ENCODE measurements at places on chromosomes 5 and 9.
A peak's percentile ranks its signal among the peaks of the same experiment; 100 is the strongest.

DNA sequence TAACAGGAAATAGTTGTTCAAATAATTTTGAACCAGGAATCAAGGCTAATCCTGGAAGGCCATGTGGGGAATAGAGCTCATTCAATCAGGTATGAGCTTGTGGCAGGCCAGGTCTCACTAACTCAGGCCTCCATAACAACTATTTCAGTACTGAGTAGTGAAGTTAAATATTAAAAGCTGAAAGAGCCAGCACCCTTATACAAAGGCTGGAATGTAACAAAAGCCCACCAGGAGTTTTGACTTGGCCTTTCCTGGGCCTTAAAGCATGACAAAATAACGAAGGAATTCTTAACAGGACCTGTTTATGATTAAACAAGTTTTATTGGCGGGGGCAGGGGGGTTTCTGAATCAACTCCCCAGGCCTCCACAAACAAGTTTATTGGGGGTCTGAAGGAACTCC, 1146.7 kb downstream of the CDH9 start:
- no peak for DNase-seq
- peak overlapping the region; percentile 31 for H3K4me3 ChIP-seq
- H3K36me3 ChIP-seq = no peaks in the 10 kb centered on the region
- H3K27me3 ChIP-seq = no peaks in the 10 kb centered on the region
- peaks cover 15% of the 10 kb centered on the region for H3K4me1 ChIP-seq

DNA sequence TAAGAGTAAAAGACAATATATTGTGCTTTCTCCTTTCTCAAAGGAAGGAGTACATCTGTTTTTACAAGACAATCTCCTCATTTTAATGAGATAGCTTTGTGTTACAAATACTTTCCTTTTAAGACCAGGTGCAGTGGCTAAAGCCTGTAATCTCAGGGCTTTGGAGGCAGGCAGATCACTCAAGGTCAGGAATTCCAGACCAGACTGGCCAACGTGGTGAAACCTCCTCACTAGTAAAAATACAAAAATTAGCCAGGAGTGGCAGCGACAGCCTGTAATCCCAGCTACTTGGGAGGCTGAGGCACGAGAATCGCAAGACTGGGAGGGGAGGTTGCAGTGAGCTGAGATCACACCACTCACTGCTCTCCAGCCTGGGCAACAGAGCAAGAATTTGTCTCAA, 11.8 kb downstream of the TMEM161B start:
- H3K27ac ChIP-seq = no peak overlapping the region
- peaks cover 1% of the 10 kb centered on the region for H3K36me3 ChIP-seq
- H3K4me1 ChIP-seq = peaks cover 13% of the 10 kb centered on the region
- no peak for DNase-seq
- H3K27me3 ChIP-seq = no peaks in the 10 kb centered on the region
- H3K4me3 ChIP-seq = no peak overlapping the region

GRCh38 chr9:128250839-128251731, 24.7 kb downstream of the GOLGA2 start:
- peaks cover 2% of the 10 kb centered on the region for H3K4me1 ChIP-seq
- H3K27ac ChIP-seq = no peak overlapping the region
- H3K36me3 ChIP-seq = peaks cover 3% of the 10 kb centered on the region
- H3K27me3 ChIP-seq = peaks cover 36% of the 10 kb centered on the region

GRCh38 chr9:21695874-21696341, 106.5 kb upstream of the MTAP start:
- H3K4me3 ChIP-seq = no peak overlapping the region
- DNase-seq = no peak
- no peak overlapping the region for H3K27ac ChIP-seq

- no peak overlapping the region for H3K27ac ChIP-seq
- no peaks in the 10 kb centered on the region for H3K36me3 ChIP-seq
- no peaks in the 10 kb centered on the region for H3K27me3 ChIP-seq
- H3K4me3 ChIP-seq = no peak overlapping the region
- peaks cover 5% of the 10 kb centered on the region for H3K4me1 ChIP-seq
- DNase-seq = no peak
These were observed 740.1 kb upstream of the FAM174A start for GRCh38 chr5:99795031-99795430.

- no peaks in the 10 kb centered on the region for H3K36me3 ChIP-seq
- H3K27ac ChIP-seq = no peak overlapping the region
- no peak for DNase-seq
- H3K4me3 ChIP-seq = no peak overlapping the region
These were observed 11.6 kb downstream of the ANKH start for GRCh38 chr5:14859980-14860379.

- H3K36me3 ChIP-seq = peaks cover 3% of the 10 kb centered on the region
- H3K4me3 ChIP-seq = no peak overlapping the region
- no peak for DNase-seq
- no peak overlapping the region for H3K27ac ChIP-seq
- H3K27me3 ChIP-seq = no peaks in the 10 kb centered on the region
These were observed 14.0 kb upstream of the PDLIM4 start for GRCh38 chr5:132243366-132243977.

GRCh38 chr5:54959673-54960418, 25.5 kb downstream of the ESM1 start:
- peaks cover 13% of the 10 kb centered on the region for H3K27me3 ChIP-seq
- H3K4me3 ChIP-seq = no peak overlapping the region
- H3K4me1 ChIP-seq = no peaks in the 10 kb centered on the region
